ENCODE measurements at places on chromosomes 2 and 18.
A peak's percentile ranks its signal among the peaks of the same experiment; 100 is the strongest.

DNA sequence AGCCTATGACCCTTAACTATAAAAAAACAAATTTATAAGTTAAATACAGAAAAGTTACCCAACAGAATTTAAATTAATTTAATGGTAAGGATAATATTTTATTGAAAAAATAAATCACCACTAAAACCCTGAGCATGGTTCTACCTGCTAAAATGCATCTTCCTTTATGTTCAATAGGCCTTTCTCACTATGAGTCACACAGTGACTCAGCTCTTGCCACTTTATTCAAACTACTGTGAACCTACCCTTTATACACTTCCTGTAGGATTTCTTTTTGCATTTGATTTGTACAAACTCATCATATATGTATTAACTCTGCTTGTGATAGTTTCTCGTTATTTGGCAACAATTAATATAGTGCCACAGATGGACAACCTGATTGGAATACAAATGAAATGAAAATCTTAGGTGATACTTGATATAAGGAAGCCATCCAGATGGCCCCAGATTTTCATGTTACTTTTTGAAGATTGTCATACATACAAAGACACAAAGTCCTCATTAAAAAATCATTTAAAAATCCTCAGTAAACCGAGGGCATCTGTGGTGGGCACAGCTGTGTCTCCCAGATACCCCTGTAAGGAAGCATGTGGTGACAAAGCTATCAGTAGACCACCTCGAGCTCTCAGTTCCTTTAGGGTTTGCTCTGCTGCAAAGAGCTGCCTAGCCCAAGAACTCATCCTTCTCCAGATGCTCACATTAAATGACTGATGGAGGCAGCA is 55.2 kb upstream of the COBLL1 start:
- no peak for DNase-seq

GRCh38 chr2:166361351-166362153 is 14.2 kb downstream of the SCN9A start:
- no peak for DNase-seq

GRCh38 chr18:43442571-43442970 is 165.3 kb upstream of the SYT4 start:
- DNase-seq, result no peak

GRCh38 chr2:150824118-150824517 is 336.7 kb upstream of the RND3 start:
- no peak for DNase-seq

GRCh38 chr2:58875436-58875835 is 634.3 kb upstream of the FANCL start:
- DNase-seq, result no peak

GRCh38 chr18:3332376-3332775 is 70.4 kb downstream of the MYL12B start:
- DNase-seq, result no peak

GRCh38 chr2:171592036-171592555 is 69.8 kb downstream of the CYBRD1 start:
- DNase-seq, result no peak

- DNase-seq, result no peak
Observed at GRCh38 chr2:43190311-43191052, 35.9 kb downstream of the ZFP36L2 start.

GRCh38 chr2:108806371-108807113 is 20.0 kb downstream of the CCDC138 start:
- no peak for DNase-seq

DNA sequence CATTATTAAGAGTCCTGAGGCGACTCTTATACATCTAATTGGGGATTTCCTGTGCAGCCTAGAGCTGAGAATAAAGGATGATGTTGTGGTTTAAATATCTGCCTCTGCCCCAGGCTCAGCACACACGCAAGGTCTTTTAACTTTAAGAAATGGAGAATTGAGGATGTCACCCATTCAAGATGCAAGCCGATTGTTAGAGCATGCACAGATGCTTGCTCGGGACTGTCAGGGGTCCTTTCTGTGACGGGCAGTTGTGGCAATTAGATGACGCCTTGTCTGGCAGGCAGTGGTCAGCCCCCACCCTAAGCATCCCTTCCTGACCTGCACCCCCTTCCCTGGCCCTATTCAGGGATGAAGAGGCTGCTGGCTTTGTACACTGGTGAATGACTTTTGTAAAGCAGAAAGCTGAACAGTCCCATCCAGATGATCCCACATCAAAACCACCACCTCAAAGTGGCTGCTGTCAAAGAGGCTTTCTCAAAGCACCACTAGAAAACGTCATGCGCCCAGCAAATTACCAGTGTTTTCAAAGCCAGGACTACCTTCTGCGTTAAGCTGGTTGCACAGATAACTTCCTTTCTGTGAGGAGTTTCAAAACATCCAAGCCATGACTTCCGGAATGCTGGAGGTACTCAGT is 23.7 kb downstream of the FAM178B start:
- peak; percentile 36 for DNase-seq

GRCh38 chr18:63267975-63268721 is 51.4 kb downstream of the BCL2 start:
- no peak for DNase-seq

DNA sequence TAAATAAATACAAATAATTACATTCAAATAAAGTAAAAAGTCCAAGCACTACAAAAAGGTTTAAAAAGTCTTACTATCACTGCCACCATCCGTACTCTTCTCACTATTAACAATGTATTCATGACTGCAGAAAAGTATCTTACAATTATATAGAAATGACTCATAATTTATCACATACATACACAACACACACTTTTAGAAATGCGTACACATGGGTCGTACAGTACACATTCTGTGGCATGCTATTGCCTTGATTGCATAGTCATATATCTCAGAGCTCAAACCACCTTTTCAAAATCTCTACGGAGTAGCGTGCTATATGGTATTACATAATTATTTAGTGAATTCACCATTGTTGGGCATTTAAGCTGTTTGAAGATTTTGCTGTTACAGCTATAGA is 41.6 kb upstream of the ANXA4 start:
- DNase-seq, result no peak

DNA sequence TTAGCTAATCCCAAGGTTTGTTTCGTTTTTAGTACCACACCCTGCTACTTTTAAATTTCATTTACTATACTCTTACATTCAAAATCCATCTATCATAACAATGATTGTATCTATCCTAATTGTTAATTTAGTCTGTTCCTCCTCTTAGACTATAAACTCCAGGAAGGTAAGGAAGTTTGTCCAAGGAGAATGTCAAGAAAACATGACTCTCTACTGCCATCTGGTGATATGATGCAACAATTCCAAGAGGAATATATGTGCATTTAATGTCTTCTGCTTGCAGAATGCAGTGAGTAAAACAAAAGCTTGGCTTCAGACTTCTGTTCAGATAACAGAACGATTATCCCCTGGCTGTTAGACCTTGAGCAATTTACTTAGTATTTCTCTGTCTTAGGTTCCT is 1267.1 kb downstream of the LRP1B start:
- DNase-seq, result no peak

GRCh38 chr2:143473216-143473615 is 344.0 kb downstream of the ARHGAP15 start:
- no peak for DNase-seq

- no peak for DNase-seq
Observed at GRCh38 chr2:220371211-220371610, 743.8 kb downstream of the SLC4A3 start.

- no peak for DNase-seq
Observed at GRCh38 chr2:20593072-20594034, 57.5 kb downstream of the HS1BP3 start.

DNA sequence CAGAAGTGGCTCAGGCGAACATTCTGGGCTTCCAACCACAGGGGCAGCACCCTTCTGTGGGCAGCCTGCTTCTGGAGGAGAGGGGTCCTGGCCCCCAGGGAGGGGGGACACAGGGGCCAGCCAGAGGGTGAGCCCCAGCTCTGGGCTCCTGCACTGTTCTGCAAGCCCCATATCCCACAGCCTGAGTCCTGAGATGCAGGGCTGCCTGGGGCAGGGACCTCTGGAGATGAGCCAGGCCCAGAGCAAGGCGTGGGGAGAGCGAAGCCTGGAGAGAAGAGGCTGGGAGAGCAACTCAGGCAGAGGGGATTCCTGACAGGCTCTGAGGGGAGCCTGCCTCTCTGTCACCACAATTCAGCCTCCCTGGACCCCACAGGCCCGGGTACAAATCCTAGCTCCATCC is 13.5 kb upstream of the PRSS56 start:
- no peak for DNase-seq

DNA sequence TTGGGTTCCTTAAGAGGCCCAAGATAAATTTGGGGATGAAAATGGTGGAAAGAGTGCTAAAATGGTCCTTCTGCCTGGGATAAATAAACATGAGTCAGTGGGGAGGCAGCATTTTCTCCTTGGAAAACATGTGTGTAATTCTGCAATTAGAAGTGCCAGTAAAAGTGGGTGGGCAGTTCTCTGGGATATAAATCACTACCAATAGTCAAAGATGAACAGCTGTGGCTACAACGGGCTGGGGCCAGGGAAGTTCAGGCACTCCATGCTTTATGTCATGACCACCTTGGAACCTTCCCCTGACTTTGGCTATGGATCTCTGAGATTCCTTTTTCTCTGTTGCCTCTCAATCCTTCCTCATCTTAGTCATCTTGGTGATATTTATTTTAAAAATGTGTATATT is 56.5 kb upstream of the CYRIA start:
- no peak for DNase-seq

DNA sequence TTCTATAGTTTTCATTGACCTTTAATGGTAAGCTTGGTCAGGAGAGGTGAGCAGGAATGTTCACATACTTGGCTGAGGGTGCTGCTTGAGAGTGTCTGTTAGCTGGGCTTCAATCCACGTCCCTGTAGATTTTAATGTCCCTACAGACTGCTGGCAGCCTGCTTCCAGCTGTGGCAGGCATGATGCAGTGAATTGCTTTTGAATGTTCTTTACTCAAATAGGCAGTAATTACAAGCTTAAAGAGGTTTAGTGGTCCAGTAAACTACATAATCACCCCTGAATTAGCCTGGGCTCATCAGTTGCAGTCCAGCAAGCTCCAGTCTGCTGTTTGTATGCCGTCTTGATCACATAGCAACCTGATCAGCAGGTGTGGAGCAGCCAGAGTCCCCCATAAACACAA is 102.1 kb downstream of the MEIS1 start:
- no peak for DNase-seq

DNA sequence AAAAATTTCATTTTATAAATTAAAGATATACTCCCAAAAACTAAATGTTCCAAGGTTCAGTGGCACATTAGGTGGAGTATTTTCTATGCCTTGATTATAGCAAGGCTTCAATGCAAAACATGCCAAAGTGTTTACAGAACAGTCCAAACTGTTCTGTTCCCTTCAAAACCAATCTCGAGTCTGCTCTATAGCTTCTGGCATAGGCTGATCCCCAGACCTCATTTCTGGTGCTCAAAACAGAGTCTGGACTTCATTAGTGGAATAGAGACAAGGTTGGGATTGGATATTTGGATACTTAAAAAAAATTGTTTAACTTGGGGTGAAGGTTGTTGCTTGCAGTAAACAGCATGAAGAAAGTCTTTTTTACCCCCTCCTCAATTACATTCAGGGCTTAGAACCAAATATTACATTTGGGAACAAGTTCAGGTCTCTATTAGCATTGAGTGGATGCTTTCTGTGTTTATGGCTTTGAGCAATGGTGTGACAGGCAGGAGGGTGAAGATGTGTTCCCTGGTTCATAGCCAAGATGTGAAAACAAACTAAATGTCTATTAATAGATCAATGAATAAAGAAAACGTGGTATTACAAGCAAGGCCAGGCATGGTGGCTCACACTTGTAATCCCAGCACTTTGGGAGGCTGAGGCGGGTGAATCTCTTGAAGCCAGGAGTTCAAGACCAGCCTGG is 208.1 kb upstream of the RND3 start:
- no peak for DNase-seq

- no peak for DNase-seq
Observed at GRCh38 chr2:80058562-80058961, 246.0 kb downstream of the LRRTM1 start.

- no peak for DNase-seq
Observed at GRCh38 chr2:63242747-63243146, 192.1 kb downstream of the OTX1 start.

DNA sequence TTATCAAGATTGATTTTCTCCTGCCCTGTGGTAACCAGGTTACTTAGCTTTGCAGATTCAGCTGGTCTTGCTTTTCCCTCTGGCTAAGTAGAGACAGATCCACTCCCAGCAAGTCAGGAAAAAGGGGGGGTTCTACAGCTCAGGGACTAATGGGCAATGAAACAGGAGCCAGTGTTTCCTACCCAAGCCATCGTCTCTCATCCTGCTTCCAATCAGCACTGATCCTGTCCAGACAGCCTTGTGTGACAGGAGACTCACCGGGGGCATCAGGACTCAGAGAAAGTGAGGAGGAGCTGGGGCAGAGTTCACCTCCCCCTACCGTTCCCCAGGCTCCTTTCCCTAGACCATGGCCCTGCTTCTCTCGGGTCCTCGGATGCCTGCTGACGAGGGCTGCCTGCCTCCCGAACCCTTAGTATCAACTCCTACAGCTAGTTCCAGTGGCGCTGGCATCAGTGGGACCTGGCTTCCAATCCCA is 307.6 kb downstream of the ALK start:
- no peak for DNase-seq

DNA sequence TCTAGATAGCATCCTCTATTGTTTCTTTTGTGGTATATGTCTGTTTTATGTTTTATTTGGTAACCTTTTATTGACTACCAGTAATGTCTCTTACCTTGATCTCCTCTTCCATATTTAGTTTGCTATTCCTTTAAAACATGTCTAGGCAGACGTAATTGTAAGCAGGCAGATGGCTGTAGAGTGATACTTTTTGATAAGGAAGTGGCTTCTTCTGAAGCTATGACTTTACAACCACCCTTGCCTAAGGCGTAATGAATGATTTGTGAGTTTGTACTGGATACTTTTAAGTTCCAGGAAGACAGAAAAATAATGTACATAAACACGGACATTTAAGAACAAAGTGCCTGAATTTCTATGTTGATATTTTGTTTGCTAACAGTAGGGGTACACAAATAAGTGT is 85.6 kb downstream of the ZNF804A start:
- no peak for DNase-seq

- no peak for DNase-seq
Observed at GRCh38 chr2:39685126-39685525, 19.4 kb downstream of the TMEM178A start.

DNA sequence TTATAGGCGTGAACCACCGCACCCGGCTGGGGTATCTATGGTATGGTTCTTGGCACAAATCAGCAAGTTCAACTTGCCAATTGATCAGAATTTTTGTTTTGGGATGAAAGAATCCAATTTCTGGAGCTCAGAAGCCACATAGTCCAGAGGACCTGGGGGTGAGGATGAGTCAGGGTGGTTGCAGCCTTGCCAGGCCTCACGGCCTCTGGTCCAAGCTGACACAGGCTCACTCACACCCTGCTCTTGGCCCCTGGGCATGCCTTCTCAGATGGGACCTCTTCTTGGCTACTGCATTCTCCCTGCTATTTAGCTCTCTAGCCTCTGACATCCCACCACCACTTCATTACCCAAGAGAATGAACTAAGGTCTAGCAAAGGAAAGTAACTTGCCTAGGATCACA is 16.3 kb downstream of the CAPG start:
- no peak for DNase-seq

DNA sequence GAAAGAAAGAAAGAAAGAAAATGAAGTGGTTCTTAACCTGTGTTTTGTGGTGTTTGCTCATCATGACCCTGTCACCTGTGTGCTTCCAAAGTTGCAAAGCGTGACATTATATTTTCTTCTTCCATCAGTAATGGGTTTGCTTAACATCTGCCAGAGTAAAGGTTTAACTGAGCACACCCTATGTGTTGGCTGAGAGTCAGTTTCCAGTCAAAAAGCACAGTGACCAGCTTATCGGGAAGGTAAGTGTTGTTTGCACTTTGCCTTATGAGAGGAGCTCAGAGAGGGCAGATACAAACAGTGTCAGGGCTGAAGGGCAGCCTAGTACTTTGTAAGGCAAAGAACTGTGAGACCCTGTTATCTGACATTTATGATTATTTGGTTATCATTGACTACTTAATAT is 406.2 kb upstream of the CWC22 start:
- no peak for DNase-seq
